SK-N-SH treated with all-trans-retinoic acid at 6 μM for 48 hours (cell line): ENCODE measurements at places on chromosomes 5 and 9.

- no peak for ATAC-seq
These were observed 30.0 kb downstream of the TRIM32 start for GRCh38 chr9:116717150-116717549.

DNA sequence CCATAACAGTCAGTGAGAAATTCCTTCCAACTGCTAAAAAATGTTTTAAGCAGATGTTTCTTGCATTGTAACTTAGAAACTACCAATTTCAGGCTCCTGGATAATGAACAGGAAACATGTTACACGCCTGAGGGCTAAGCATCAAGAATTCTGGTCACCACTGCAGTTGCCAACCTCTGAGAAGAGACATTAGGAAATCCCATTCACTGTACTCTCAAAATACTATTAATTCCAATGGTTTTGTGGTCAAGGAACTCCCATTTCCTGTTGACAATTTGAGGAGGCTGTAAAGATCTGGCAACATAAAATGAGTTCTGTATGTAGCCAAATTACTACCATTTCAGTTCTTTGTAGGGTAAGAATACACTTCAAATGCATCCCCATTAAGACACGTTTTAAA, 456.0 kb upstream of the MEF2C start:
- no peak for ATAC-seq

DNA sequence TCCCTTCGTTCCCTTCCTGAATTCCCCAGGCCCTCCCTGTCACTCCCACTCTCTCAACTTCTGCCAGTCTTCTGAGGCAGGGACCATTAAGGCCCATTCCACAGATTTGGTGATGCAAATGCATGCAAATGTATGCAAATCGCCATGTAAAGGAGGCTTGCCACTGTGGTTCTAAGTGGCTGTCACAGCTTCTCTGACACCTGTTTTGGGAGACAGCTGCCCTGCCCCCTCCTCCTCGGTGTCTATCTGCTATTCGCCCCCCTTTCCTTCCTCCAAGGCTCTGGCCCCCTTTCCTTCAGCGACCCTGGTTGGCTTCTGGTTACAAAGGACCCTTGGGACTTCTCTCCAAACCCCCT, 10.5 kb upstream of the ARAP3 start:
- no peak for ATAC-seq

DNA sequence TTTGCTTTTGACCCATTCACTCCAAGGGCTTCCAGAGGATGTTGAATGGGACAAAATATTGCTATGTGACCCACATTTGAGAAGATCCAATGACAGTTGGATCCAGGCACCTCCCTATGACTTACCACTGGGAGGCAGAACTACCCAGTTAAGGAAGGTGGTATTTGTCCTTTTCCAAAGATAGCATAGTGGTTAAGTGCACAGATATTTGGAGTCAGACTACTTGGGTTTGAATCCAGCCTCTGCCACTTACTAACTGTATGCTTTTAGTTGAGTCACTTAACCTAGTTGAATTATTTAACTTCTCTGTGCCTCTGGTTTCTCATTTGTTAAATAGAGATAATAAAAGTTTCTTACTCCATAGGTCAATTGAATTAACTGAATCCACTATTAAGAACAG, 74.5 kb upstream of the PALM2AKAP2 start:
- peak; percentile 58 for ATAC-seq

- no peak for ATAC-seq
These were observed 79.7 kb downstream of the THBS4 start for GRCh38 chr5:80114860-80115259.

- no peak for ATAC-seq
These were observed 53.6 kb upstream of the SLC1A3 start for GRCh38 chr5:36552651-36553393.

DNA sequence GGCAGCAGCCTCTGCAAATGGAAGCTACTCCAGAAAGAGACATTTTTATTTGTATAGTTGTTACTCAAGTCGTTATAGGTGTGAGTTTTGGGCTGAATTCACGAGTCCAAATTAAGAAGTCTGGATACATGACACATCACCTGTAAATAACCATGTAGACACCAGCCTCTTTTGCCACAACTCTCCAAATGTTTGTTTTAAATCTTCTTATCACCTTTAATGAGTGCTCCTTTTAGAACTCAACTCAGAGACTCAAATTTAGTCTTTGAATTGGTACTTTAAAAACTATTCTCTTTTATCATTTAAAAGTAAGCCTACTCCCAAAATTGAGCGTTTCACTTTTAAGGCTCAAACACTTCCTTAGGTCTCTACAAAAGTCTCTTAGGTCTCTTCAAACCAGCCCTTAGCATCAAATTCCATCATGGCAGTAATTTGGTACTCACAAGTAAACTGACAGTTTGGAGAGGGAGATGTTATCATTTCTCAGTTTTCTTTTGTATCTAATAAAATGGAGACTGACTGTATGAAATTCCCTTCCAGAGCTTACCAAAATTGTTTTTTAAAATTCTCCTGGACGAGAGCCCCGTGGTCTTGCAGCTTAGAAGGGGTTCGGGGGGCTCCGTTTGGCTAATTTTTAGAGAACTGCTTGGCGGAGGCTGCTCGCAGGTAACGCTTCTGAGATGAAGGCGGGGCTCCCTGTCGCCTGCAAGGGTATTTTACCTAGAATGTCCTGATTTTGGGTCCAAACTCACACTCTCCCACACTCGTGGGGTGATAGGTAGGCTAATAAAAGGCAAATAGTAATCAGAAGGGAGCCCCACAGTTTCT, 194.6 kb downstream of the MEF2C start:
- ATAC-seq, result no peak

- ATAC-seq, result peak; percentile 15; the same call in 2 of the 3 replicates
These were observed 56.7 kb upstream of the EQTN start for GRCh38 chr9:27353474-27354229.

- no peak for ATAC-seq
These were observed 242.5 kb downstream of the PBX3 start for GRCh38 chr9:125989524-125990180.
